ENCODE measurements at places on chromosomes 16 and 17. TPM values are rescaled to one million over a fixed set of nuclear protein-coding genes. Genes with fewer than 3 reads are reported as not detected.

DNA sequence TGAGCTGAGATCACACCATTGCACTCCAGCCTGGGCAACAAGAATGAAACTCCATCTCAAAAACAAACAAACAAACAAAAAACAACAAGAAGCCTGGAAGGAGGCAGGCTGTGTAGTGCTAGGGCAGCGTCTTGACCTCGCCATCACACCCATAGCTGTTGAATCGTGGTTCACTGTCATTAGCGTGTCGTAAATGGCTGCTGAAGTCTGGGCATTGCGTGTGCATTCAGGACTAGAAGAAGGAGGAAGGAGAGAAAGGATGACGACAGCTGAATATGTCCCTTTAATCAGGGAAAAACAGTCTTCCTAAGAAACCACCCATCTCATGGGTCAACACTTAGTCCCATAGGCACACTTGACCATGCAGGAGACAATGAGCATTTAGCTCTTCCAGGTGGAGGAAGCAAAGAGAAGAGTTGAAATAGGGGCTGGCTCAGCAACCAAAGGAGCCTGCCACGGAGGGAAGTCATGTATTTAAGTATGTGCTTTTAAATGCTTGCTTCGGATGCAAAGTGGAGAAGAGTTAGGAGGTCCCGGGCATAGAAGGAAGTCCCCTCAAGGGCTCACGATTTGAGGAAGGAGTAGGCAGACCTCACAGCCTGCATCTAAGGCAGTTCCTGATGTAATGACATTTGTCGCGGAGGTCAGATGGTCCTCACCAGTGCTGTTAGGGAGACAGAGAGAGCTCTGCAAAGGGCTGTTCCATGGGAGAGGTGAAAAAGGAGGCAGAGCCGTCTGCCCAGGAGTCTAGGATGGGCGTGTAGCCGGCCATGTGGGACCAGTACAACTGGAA is 8.8 kb downstream of the PRSS22 start:
- no peaks in the 10 kb centered on the region for H3K27me3 ChIP-seq
- H3K27ac ChIP-seq, result no peak overlapping the region
- H3K36me3 ChIP-seq, result no peaks in the 10 kb centered on the region
- H3K4me3 ChIP-seq, result no peak overlapping the region

- DNase-seq, result no peak
- peaks cover 23% of the 10 kb centered on the region for H3K4me1 ChIP-seq
- H3K36me3 ChIP-seq, result peaks cover 19% of the 10 kb centered on the region
- H3K4me3 ChIP-seq, result no peak overlapping the region
Observed at GRCh38 chr17:45090711-45091110, 29.6 kb downstream of the NMT1 start.

DNA sequence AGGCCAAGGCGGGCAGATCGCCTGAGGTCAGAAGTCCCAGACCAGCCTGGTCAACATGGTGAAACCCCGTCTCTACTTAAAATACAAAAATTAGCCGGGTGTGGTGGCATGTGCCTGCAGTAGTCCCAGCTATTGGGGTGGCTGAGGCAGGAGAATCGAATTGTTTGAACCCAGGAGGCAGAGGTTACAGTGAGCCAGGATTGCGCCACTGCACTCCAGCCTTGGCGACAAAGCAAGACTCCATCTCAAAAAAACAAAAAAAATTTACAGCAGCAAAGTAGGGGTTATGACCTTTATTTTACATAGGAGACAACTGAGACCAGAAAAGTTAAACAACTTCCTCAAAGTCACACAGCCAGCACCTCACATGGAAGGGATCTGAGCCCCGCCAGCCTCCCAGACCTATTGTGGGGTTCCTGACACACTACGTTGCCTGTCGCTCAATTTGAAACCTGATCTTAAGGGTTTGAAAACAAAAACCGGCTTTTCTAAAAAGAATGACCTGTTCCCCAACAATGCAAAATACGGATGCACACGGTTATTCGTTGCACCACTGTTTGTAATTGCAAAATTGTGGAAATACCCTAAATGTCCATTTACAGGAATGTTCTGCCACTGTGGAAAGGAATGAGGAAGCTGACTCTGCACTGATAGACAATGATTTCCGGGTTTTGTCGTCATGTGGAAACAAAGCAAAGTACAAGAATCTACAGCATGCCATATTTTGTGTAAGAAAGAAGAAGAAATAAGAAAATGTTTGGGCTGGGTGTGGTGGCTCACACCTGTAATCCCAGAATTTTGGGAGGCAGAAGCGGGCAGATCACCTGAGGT is 77.2 kb downstream of the CNGB1 start:
- peaks cover 20% of the 10 kb centered on the region for H3K4me1 ChIP-seq
- H3K27ac ChIP-seq, result peak overlapping the region; percentile 90
- no peaks in the 10 kb centered on the region for H3K36me3 ChIP-seq
- peak; percentile 92 for DNase-seq
- H3K27me3 ChIP-seq, result no peaks in the 10 kb centered on the region

DNA sequence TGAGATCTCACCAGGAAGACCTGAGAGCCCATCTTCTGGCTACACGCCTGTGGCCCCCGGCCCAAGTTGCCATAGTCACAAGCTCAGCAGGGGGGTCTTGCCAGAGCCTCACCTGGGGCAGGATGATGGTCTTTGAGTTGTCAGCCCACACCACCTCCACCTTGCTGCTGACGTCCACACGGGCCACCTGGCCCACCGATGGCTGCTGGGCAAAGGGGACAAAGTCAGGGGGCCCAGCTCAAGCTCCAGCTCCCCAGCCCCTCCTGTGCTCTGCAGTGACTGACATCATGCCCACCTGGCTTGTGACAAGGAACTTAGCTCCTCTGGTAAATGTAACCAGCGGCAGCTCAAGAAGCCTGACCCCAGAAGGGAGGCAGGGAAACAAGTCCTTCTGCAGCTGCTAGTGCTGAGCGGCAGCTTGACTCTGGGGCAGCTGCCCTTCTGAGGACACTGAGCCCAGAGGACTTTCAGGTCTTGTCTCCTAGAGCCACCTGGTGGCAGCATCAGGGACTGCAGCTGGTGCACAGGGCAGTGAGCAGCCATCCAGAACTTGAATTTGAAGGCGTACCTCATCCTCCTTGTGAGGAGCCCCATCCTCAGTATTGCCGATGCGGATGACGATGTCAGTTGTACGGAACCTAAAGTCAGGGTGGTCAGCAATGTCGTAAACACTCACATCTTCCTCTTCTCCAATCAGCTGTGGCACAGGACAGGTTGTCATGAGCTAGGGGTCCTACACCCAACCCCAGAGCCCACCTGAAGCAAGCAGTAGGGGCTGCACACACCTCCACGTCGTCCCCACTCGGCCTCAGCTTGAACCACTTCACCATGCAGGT is 13.5 kb downstream of the SPHK1 start:
- H3K4me3 ChIP-seq, result no peak overlapping the region
- no peaks in the 10 kb centered on the region for H3K4me1 ChIP-seq
- peaks cover 6% of the 10 kb centered on the region for H3K36me3 ChIP-seq
- no peak overlapping the region for H3K27ac ChIP-seq

- no peak overlapping the region for H3K27ac ChIP-seq
- no peaks in the 10 kb centered on the region for H3K4me1 ChIP-seq
- no peaks in the 10 kb centered on the region for H3K27me3 ChIP-seq
- H3K36me3 ChIP-seq, result no peaks in the 10 kb centered on the region
- H3K4me3 ChIP-seq, result no peak overlapping the region
Observed at GRCh38 chr16:10631886-10632285, 51.5 kb upstream of the EMP2 start.

GRCh38 chr17:80888276-80889160 is 103.1 kb upstream of the CHMP6 start:
- H3K36me3 ChIP-seq, result no peaks in the 10 kb centered on the region
- no peak for DNase-seq
- no peak overlapping the region for H3K27ac ChIP-seq

- H3K36me3 ChIP-seq, result no peaks in the 10 kb centered on the region
- H3K27me3 ChIP-seq, result no peaks in the 10 kb centered on the region
- H3K27ac ChIP-seq, result no peak overlapping the region
Observed at GRCh38 chr16:1045993-1046911, 26.3 kb upstream of the SSTR5 start.

DNA sequence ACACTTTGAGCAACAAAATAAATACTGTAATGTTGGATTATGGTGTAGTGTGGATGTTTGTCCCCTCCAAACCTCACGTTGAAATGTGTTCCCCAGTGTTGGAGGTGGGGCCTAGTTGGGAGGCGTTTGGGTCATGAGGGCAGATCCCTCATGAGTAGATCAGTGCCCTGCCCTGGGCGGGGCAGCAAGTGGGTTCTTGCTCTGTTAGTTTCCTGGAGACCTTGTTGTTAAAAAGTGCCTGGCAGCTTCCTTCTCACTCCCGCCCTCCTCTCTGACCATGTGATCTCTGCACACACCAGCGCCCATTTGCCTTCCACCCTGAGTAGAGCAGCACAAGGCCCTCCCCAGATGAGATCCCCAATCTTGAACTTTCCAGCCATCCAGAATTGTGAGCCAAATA is 67.7 kb downstream of the MPRIP start:
- H3K4me1 ChIP-seq, result no peaks in the 10 kb centered on the region
- no peak overlapping the region for H3K4me3 ChIP-seq
- no peak for DNase-seq
- no peaks in the 10 kb centered on the region for H3K27me3 ChIP-seq

DNA sequence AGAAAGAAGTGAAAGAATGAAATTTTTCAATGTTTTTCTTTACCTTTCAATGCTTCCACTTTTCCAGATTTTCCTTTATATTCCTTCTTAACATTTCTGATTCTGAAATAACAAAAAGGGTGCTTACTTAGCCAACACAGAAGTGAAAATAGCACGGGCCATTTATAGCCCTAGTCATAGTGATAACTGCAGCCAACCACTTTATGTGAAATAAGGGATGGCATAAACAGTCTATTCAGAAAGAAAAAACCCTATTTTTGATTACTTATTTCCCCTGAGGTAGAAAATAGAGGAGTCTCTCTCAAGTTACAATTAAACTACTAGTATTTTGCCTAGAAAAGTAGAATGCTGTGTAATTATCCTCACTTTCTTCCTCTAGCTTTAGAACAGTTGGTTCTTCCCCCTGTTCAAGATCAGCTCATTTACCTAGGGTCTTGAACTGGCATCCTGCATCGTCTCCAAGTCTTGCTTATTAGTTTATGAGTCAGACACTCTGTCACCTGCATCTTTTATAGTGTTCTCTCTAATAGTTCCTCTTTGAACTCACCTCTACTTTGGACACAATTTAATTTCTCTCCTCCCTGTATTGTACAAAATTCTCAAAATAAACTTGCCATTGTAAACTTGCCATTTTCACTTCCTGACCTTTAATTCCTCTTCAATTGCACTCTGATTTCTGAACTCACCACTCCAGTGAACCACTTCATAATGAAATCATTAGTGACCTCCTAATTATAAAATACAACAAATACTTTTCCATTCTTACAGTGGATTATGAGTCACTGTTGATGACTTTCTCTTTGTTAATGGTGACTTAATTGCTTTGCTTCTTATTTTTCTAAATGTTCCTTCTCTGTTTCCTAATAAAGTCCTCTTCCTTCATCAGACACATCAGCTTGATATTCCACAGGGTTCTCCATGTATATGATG is 23.6 kb downstream of the ABCA6 start:
- no peak overlapping the region for H3K27ac ChIP-seq
- H3K4me3 ChIP-seq, result no peak overlapping the region
- DNase-seq, result peak; percentile 40
- peaks cover 5% of the 10 kb centered on the region for H3K4me1 ChIP-seq

GRCh38 chr16:83797013-83797412 is 10.8 kb upstream of the HSBP1 start:
- H3K4me3 ChIP-seq, result no peak overlapping the region
- no peak for DNase-seq
- H3K4me1 ChIP-seq, result no peaks in the 10 kb centered on the region
- H3K27ac ChIP-seq, result no peak overlapping the region
- H3K27me3 ChIP-seq, result no peaks in the 10 kb centered on the region
- H3K36me3 ChIP-seq, result no peaks in the 10 kb centered on the region

DNA sequence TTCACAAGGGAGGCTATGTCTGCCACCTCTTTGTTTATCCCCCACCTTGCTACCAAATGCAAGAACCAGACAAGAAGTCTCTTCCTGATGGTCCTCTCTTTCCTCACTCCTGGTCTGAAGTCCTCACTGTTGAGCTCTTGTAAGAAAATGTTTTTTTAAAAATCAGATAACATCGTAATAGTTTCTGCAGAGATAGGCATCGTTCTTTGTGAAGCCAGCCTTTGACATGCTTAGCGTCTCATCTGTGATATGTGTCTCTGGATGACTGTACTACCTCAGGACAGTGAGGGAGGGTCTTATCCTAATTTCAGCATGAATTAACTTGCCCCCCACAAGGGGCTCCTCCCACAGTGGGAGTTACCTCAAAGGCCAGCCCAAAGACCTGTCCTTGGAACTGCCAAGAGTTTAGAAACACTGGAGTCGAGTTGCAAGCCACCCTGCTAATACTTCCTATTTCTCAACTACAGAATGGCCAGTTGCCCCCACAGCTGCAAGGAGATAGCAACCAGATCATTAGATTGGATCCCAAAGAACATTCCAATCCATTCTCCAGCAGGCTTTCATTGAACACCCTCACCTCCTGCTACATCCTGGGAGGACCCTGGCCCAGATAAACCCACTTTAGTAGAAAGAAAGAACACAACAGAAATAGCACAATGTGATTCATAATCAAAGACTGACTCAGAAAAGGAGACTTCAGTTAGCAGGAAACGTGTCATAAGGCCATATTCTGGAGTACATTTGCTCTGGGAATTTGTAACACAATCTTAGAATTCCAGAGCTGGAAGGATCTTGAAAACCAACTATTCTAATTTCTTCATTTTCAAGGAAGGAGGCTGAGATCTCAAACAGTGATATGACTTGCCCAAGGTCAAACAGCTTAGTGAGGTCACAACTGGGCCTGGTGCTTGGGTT is 151.0 kb downstream of the IRX3 start:
- no peaks in the 10 kb centered on the region for H3K27me3 ChIP-seq
- peaks cover 16% of the 10 kb centered on the region for H3K4me1 ChIP-seq

DNA sequence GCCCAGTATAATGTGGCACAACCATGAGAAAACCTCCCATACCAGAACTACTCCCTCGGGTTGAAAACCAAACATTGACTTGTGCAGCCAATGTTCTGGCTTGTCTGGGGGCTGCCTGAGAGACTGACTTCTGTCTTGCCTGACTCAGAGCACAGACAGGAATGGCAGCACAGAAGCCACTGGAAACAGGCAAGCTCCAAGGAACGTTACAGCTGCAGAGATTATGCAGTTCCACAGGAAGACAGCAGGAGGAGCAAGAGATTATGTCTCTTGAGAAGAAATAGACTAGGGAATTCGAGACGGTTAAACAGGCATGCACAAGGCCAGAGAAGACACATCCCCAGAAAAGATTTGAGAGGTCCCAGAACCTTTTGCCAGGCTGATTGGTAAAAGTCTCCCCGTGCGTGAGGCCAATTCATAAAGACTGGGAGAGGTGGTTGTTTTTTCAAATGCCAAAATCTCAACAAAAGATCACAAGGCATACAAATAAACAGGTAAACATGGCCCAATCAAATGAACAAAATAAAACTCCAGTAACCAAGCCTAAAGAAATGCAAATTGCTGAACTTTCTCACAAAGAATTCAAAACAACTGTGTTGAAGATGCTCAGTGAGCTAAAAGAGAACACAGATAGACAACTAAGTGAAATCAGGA is 90.6 kb upstream of the CDH5 start:
- no peak overlapping the region for H3K27ac ChIP-seq
- H3K36me3 ChIP-seq, result no peaks in the 10 kb centered on the region
- peaks cover 4% of the 10 kb centered on the region for H3K4me1 ChIP-seq
- peaks cover 5% of the 10 kb centered on the region for H3K27me3 ChIP-seq

- no peaks in the 10 kb centered on the region for H3K4me1 ChIP-seq
- no peak overlapping the region for H3K27ac ChIP-seq
- peaks cover 42% of the 10 kb centered on the region for H3K36me3 ChIP-seq
Observed at GRCh38 chr17:63804328-63804727, 22.9 kb upstream of the PSMC5 start.

The PRSS33 gene
- total RNA-seq, result not detected

The MMP2 gene
- 768 TPM for total RNA-seq

The SOCS7 gene
- total RNA-seq, result 11.7 TPM

The PGAP3 gene
- 7.0 TPM for total RNA-seq

The MYL4 gene
- total RNA-seq, result 2.0 TPM

The KRTAP1-5 gene
- not detected for total RNA-seq

The SMPD3 gene
- not detected for total RNA-seq

The SOST gene
- not detected for total RNA-seq

The PRKCB gene
- not detected for total RNA-seq

Data from endothelial cell of umbilical vein (primary cell).